Activated B cell treated with CpG ODN at 0.5 μM for 24 hours (primary cell): ENCODE measurements at places on chromosomes 2 and 18. TPM values are rescaled to one million over a fixed set of nuclear protein-coding genes. Genes with fewer than 3 reads are reported as not detected.

- no peak overlapping the region for H3K27ac ChIP-seq
- no peak overlapping the region for H3K4me3 ChIP-seq
- H3K27me3 ChIP-seq: peaks cover 13% of the 10 kb centered on the region
- no peaks in the 10 kb centered on the region for H3K36me3 ChIP-seq
Observed at GRCh38 chr2:152200101-152200500, 24.5 kb upstream of the STAM2 start.

GRCh38 chr18:74528913-74529312 is 5.4 kb upstream of the CNDP1 start:
- H3K27me3 ChIP-seq: no peaks in the 10 kb centered on the region
- H3K4me3 ChIP-seq: no peak overlapping the region
- peaks cover 4% of the 10 kb centered on the region for H3K4me1 ChIP-seq
- no peak for DNase-seq
- no peaks in the 10 kb centered on the region for H3K36me3 ChIP-seq
- H3K27ac ChIP-seq: no peak overlapping the region

DNA sequence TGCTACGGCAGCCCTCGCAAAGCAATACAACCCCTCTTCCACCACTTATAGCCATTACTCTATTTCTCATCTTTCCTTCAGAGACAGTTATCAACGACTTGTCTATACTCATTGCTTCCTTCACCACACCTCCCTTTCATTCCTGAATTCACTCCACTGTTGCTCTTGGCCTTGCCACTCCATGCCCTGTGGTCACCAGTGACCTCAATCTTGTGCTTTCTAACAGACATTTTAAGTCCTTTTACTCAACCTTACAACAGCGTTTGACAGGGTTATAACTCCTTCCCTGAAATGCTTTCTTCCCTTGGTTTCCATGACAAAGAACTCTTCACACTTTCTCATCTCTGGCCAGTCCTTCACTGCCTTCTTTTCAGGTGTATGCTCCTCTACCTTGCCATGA is 90.6 kb upstream of the CCDC141 start:
- H3K36me3 ChIP-seq: peaks cover 22% of the 10 kb centered on the region
- no peaks in the 10 kb centered on the region for H3K4me1 ChIP-seq

B3GNT7 gene
- total RNA-seq: 23.7 and 24.4 TPM in 2 replicates

DNA sequence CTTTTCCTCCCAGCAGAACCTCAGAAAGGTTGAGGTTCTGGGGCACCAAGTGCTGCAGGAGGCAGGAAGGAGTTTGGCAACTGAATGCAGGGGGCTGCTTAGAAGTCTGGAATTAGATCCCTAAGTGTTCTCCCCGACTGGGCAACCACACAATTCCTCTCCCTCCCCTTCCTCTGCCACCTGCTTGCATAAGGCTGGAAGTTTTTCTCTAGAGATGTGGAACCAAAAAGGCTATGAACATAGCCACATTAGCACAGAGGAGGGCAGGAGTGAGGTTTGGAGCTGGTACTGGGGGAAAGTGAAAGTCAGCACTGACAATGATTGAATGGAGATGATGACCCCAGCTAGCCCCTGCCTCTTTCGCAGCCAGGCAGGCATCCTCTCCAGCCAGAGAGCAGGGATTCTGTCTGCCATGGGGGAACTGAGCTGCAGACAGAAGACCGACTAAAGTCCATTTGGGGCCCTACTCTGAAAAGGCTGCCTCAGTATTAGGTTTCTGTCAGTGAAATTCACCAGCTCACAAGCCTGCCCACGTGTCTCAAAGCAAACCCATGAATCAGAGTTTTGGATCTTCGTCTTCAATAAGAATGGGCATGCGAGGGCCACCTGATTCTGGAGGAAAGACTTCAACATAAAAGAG is 87.9 kb upstream of the ITGA6 start:
- peaks cover 17% of the 10 kb centered on the region for H3K27me3 ChIP-seq
- DNase-seq: no peak
- H3K36me3 ChIP-seq: no peaks in the 10 kb centered on the region
- H3K27ac ChIP-seq: no peak overlapping the region

GRCh38 chr2:229689307-229689839 is 25.0 kb downstream of the DNER start:
- H3K4me1 ChIP-seq: no peaks in the 10 kb centered on the region
- H3K4me3 ChIP-seq: no peak overlapping the region
- H3K27ac ChIP-seq: no peak overlapping the region
- no peaks in the 10 kb centered on the region for H3K36me3 ChIP-seq
- DNase-seq: no peak

DNA sequence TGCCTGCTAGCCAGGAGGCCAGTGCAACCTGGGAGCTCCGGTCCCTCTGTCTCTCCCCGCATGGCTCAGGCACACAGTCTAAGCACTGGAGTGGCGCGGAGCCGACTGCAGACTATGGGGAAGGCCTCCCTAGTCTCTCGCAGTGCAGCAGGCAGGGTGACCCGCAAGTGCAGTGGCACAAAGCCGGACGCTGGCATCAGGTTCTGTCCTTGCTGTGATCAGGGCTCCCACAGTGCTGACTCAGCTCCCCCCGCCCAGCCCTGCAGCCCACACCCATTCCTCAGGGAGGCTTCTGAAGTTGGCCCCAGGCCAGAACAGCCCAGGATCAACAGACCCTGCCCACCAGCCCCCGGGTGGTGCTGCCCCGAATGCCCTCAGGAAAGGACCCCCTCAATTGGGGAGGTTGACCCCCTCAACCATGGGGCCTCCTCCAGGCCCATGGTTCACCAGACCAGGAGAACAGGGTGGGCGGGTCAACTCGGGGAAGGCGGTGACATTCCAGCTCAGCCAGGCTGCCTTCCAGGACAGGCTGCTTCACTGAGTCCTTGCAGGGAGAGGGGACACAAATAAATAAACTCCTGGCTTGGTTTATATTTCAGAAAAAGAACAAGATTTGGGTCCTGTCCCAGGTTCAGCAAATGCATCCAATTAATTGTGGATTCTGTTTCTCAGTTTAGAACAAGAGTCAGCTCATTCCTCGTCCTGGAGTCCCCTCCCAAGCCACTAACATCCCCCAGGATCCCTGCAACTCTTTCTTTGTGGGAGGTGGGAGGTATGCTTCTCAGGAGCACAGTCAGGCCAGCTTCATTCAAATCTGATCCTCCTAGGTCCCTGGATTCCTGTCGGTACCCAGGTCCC is 12.2 kb downstream of the BIN1 start:
- no peak overlapping the region for H3K27ac ChIP-seq
- H3K36me3 ChIP-seq: no peaks in the 10 kb centered on the region
- H3K4me3 ChIP-seq: no peak overlapping the region
- peaks cover 18% of the 10 kb centered on the region for H3K4me1 ChIP-seq
- no peak for DNase-seq
- no peaks in the 10 kb centered on the region for H3K27me3 ChIP-seq

BOLL gene
- total RNA-seq: not detected in 2 replicates

TBR1 gene
- 0.02 and 0.07 TPM in 2 replicates for total RNA-seq

MBP gene
- 88.0 and 92.7 TPM in 2 replicates for total RNA-seq

- H3K36me3 ChIP-seq: peaks cover 4% of the 10 kb centered on the region
- no peak overlapping the region for H3K4me3 ChIP-seq
- H3K4me1 ChIP-seq: peaks cover 49% of the 10 kb centered on the region
Observed at GRCh38 chr2:164764996-164765395, 76.6 kb downstream of the COBLL1 start.

LYPD6B gene
- total RNA-seq: 0.58 and 1.4 TPM in 2 replicates

GRCh38 chr18:49228187-49228586 is 232.3 kb downstream of the DYM start:
- H3K4me1 ChIP-seq: no peaks in the 10 kb centered on the region
- H3K4me3 ChIP-seq: no peak overlapping the region
- DNase-seq: no peak
- no peak overlapping the region for H3K27ac ChIP-seq
- no peaks in the 10 kb centered on the region for H3K27me3 ChIP-seq

- no peaks in the 10 kb centered on the region for H3K27me3 ChIP-seq
- H3K27ac ChIP-seq: no peak overlapping the region
- no peak for DNase-seq
- no peaks in the 10 kb centered on the region for H3K4me1 ChIP-seq
- H3K4me3 ChIP-seq: no peak overlapping the region
Observed at GRCh38 chr2:183597841-183598240, 473.6 kb downstream of the NUP35 start.

DNA sequence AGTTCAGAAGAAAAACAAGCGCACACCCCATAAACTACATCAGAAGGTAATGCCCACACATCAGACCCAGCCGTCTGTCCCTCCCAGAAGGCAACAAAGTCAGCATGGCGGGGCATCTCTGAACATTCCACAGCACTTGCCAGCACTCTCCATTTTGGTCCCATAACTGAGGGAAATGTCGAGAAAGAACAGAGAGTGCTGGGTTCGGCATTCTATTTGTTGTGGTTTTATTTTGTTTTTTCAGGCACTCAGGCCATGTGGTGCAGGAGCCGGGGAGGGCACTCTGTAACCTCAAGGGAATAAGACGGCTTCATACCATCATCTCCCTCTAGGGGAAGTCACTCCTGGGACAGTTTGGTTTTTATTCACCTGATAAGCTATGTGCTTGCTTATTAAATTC is 156.0 kb downstream of the SEPTIN10 start:
- peaks cover 7% of the 10 kb centered on the region for H3K4me1 ChIP-seq
- DNase-seq: no peak
- H3K4me3 ChIP-seq: no peak overlapping the region

- no peak overlapping the region for H3K4me3 ChIP-seq
- no peaks in the 10 kb centered on the region for H3K36me3 ChIP-seq
- H3K27me3 ChIP-seq: no peaks in the 10 kb centered on the region
- no peak overlapping the region for H3K27ac ChIP-seq
- no peak for DNase-seq
Observed at GRCh38 chr2:214139630-214140284, 271.1 kb upstream of the VWC2L start.

GRCh38 chr18:34196256-34196655 is 28.5 kb downstream of the NOL4 start:
- no peaks in the 10 kb centered on the region for H3K36me3 ChIP-seq
- no peak overlapping the region for H3K27ac ChIP-seq
- DNase-seq: no peak
- no peaks in the 10 kb centered on the region for H3K27me3 ChIP-seq

GRCh38 chr18:11368020-11368419 is 218.7 kb upstream of the PIEZO2 start:
- no peaks in the 10 kb centered on the region for H3K4me1 ChIP-seq
- H3K4me3 ChIP-seq: no peak overlapping the region
- DNase-seq: no peak

DNA sequence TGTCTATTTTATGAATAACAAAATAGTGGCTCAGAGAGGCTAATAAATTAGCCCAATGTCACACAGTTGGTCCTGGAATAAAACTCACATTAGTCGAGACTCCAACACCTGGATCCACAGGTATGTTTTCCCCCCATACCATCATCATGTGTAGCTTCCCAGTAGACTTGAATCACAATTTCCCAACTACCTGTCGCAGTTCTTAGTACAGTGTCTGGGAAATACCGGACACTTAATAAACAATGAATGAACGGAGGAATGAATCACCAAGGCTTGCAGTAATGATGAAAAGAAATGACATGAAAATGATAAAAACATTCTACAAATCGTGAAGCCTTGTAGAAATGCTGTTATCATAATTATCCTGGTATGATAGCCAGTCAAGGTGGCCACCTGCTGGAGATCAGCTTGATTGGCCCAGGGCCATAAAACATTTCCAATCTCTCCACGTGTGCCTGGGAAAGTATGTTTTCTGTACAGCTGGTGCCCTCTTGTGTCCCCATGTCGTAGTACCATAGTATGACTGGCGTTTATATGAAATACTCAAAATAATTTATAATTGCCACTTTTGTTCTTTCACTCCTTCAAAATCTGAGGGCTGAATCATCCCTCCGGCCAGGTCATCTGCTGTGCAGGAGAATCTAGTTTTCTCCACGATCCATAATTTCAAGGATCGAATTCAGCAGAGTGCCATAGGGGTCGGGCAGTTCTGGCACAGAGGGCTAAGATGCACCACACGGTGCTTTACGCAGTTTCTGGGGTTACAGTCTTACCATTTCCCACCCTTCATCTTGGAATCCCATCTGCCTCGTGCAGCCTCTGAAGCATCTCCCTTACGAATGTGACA is 95.4 kb downstream of the LAMA1 start:
- H3K36me3 ChIP-seq: no peaks in the 10 kb centered on the region
- H3K27ac ChIP-seq: no peak overlapping the region
- H3K4me1 ChIP-seq: no peaks in the 10 kb centered on the region
- no peak overlapping the region for H3K4me3 ChIP-seq
- no peaks in the 10 kb centered on the region for H3K27me3 ChIP-seq

GRCh38 chr2:188645986-188646385 is 328.2 kb upstream of the COL3A1 start:
- H3K4me3 ChIP-seq: no peak overlapping the region
- no peaks in the 10 kb centered on the region for H3K27me3 ChIP-seq
- H3K4me1 ChIP-seq: no peaks in the 10 kb centered on the region
- no peak overlapping the region for H3K27ac ChIP-seq
- H3K36me3 ChIP-seq: no peaks in the 10 kb centered on the region
- DNase-seq: no peak

DNA sequence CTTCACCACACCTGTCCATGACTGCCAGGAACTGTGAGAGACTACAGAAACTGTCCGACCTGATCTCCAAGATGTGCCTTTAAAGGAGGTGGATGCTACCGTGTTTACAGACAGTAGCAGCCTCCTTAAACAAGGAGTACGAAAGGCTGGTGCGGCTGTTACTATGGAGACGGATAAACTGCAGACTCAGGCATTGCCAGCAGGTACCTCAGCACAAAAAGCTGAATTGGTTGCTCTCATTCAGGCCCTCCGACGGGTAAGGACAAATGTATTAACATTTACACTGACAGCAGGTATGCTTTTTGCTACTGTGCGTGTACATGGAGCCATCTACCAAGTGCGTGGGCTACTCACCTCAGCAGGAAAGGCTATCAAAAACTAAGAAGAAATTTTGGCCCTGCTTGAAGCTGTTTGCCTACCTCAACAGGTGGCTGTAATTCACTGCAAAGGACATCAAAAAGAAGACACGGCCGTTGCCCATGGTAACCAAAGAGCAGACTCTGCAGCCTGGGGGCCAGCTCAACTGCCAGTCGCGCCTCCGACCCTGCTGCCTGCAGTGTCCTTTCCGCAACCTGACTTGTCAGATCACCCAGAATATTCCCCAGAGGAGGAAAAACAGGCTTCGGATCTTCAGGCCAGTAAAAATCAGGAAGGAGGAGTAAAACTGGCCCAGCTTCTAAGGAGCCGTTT is 30.9 kb downstream of the SKA1 start:
- no peak for DNase-seq
- H3K4me3 ChIP-seq: no peak overlapping the region
- H3K27ac ChIP-seq: no peak overlapping the region
- no peaks in the 10 kb centered on the region for H3K4me1 ChIP-seq

ADI1 gene
- total RNA-seq: 19.2 and 20.5 TPM in 2 replicates

GRCh38 chr2:217289177-217289906 is 429.5 kb upstream of the TNP1 start:
- H3K4me1 ChIP-seq: no peaks in the 10 kb centered on the region
- H3K36me3 ChIP-seq: no peaks in the 10 kb centered on the region
- no peak overlapping the region for H3K27ac ChIP-seq
- no peak overlapping the region for H3K4me3 ChIP-seq

TCF7L1 gene
- 0.07 TPM in 2 replicates for total RNA-seq

- no peak overlapping the region for H3K27ac ChIP-seq
- no peak for DNase-seq
- no peaks in the 10 kb centered on the region for H3K36me3 ChIP-seq
- H3K27me3 ChIP-seq: no peaks in the 10 kb centered on the region
- no peak overlapping the region for H3K4me3 ChIP-seq
Observed at GRCh38 chr18:66894851-66895250, 291.0 kb upstream of the CDH19 start.
